ENCODE measurements at places on chromosomes 1 and 21. TPM values are rescaled to one million over a fixed set of nuclear protein-coding genes. Genes with fewer than 3 reads are reported as not detected.
A peak's percentile ranks its signal among the peaks of the same experiment; 100 is the strongest.

DNA sequence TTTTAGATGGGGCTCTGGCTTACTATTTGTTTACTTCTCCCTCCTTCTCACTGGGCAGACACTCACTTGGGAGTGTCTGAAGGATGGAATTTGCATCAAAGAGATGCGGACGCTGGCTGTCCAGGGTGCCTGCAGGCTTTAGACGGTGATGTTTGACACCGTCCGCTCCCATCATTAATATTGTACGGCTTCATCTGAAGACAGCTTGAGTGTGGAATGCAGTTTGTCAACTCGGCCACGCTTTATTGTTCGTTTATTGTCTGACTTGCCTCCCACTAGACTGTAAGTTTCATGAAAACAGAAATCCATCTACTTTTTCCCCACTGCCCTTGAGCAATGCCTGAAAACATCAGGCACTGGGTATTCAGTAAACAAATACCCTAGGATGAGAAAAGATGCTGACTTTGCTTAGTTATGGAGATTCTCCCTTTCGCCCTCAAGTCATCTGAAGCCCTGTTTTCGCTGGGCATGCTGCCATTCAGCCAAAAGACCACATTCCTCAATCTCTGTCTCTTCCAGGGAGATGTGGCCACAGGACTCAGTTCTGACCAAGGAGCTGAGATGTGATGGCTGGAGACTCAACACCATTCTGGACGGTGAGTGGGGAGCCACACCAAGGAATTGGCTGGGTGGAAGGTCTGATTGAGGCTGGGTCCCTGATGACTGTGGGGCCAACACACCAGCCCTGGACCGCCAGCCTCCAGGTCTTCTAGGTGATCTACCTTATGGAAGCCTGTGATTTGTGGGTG is 87.6 kb downstream of the BCAR3 start:
- DNase-seq = peak; percentile 45
- H3K4me1 ChIP-seq = peaks cover 15% of the 10 kb centered on the region
- H3K27ac ChIP-seq = peak overlapping the region; percentile 40
- no peaks in the 10 kb centered on the region for H3K27me3 ChIP-seq
- H3K4me3 ChIP-seq = no peak overlapping the region
- H3K36me3 ChIP-seq = peaks cover 7% of the 10 kb centered on the region

GRCh38 chr1:215557992-215558626 is 9.0 kb upstream of the KCTD3 start:
- H3K4me3 ChIP-seq = no peak overlapping the region
- no peaks in the 10 kb centered on the region for H3K36me3 ChIP-seq
- no peaks in the 10 kb centered on the region for H3K27me3 ChIP-seq
- H3K4me1 ChIP-seq = no peaks in the 10 kb centered on the region
- H3K27ac ChIP-seq = no peak overlapping the region

DNA sequence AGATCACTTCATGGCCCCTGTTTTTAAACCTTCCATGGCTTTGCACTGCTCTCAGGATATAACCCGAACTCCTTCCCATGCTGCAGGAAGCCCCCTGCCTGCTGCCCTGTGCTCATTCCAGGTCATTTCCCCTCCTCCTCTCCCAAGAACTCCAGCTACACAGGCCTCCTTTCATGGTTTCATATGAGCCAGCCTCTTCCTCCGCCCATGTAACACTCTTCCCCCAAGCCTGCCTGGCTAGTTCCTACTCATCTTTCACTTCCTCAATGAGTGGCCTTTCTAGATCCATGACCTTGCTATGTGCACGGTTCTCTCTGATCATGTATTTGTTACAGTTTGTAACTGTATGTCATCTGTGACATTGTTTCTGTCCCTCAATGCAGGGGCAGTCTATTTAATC is 3.1 kb upstream of the NCF2 start:
- no peaks in the 10 kb centered on the region for H3K27me3 ChIP-seq
- no peak overlapping the region for H3K27ac ChIP-seq
- H3K4me1 ChIP-seq = no peaks in the 10 kb centered on the region
- no peak overlapping the region for H3K4me3 ChIP-seq

FALEC gene
- total RNA-seq = 1.0 TPM

INSRR gene
- not detected for total RNA-seq

- no peaks in the 10 kb centered on the region for H3K36me3 ChIP-seq
- no peak overlapping the region for H3K27ac ChIP-seq
- no peaks in the 10 kb centered on the region for H3K4me1 ChIP-seq
- H3K4me3 ChIP-seq = no peak overlapping the region
- no peak for DNase-seq
These were observed 189.2 kb downstream of the FOXD2 start for GRCh38 chr1:47627016-47627415.

DNA sequence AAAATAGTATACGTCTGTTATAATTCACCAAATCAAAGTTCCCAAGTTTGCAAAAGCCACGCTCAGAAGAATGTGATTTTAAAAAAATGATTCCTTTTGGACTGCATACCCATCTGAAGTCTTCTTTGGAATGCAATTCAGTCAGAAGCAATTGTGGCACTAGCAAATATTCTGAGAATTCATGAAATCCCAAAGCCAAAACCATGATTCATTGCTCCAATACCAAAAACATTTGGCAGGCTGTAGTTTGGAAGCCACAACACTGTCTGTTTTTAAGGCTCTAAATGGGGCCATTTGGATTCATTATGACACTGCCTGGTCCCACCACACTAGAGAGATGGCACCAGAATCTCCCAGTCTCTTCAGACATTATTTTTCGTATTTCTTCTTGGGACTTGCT is 21.8 kb upstream of the LRRC53 start:
- H3K27ac ChIP-seq = no peak overlapping the region
- no peaks in the 10 kb centered on the region for H3K36me3 ChIP-seq
- no peaks in the 10 kb centered on the region for H3K4me1 ChIP-seq

GRCh38 chr1:230747127-230747730 is at the start of gene CAPN9:
Gene CAPN9 (plus strand): TSS chr1:230747388. CDS start chr1:230747497, 109 bp downstream.
- no peaks in the 10 kb centered on the region for H3K27me3 ChIP-seq
- H3K36me3 ChIP-seq = no peaks in the 10 kb centered on the region
- no peak for DNase-seq
- no peak within 1 kb of the TSS for H3K4me3 ChIP-seq

- H3K27ac ChIP-seq = no peak overlapping the region
- H3K27me3 ChIP-seq = no peaks in the 10 kb centered on the region
- no peaks in the 10 kb centered on the region for H3K36me3 ChIP-seq
- no peak for DNase-seq
These were observed 24.7 kb downstream of the RGS1 start for GRCh38 chr1:192600275-192600674.

TCHH gene
- total RNA-seq = not detected

DNASE2B gene
- not detected for total RNA-seq

- peaks cover 56% of the 10 kb centered on the region for H3K36me3 ChIP-seq
- DNase-seq = no peak
- no peaks in the 10 kb centered on the region for H3K27me3 ChIP-seq
- no peaks in the 10 kb centered on the region for H3K4me1 ChIP-seq
These were observed 35.4 kb upstream of the LHX4 start for GRCh38 chr1:180194546-180195207.

NBPF8 gene
- 18.8 TPM for total RNA-seq

DNA sequence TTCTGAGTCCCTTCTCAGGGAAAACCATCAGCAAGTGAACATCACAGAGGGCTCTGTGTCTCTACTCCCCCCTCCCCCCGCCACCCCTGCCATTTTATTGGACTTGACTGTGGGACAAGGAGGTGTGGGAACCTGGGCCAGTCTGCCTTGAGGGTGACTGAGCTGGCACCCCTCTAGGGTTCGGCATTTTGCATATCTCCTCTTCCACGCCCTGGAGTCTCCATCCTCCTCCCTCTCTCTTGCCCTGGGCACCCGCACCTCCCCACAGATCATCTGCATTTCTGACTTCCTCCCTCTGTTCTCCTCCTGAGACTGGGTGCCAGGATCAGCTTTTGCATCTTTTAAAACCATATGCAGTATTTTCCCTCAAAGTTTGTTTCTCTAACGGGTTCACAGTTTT is 107.1 kb upstream of the ERRFI1 start:
- peak; percentile 46 for DNase-seq
- no peak overlapping the region for H3K4me3 ChIP-seq
- no peaks in the 10 kb centered on the region for H3K36me3 ChIP-seq
